Hepatocyte (in vitro differentiated cells): ENCODE measurements at places on chromosomes 2 and 18. TPM values are rescaled to one million over a fixed set of nuclear protein-coding genes. Genes with fewer than 3 reads are reported as not detected.

- no peak for DNase-seq
These were observed 332.7 kb downstream of the LRRTM1 start for GRCh38 chr2:79971807-79972206.

GRCh38 chr2:88265352-88266303, 95.5 kb downstream of the THNSL2 start:
- peak; percentile 51 for DNase-seq

GRCh38 chr2:100876231-100876860, 56.4 kb downstream of the NPAS2 start:
- no peak for DNase-seq

GRCh38 chr2:68125821-68126220, 31.9 kb upstream of the PNO1 start:
- DNase-seq: no peak

GRCh38 chr2:170521299-170521698, 193.8 kb upstream of the SP5 start:
- no peak for DNase-seq

The FOXI3 gene
- not detected in 2 replicates for polyA plus RNA-seq
